ENCODE measurements at places on chromosomes 13 and 19. TPM values are rescaled to one million over a fixed set of nuclear protein-coding genes. Genes with fewer than 3 reads are reported as not detected.

The CLEC11A gene
- total RNA-seq, result 25.4 TPM

The SPINT2 gene
- 3.5 TPM for total RNA-seq

The SHC2 gene
- 0.43 TPM for total RNA-seq

The FCER2 gene
- total RNA-seq, result not detected

DNA sequence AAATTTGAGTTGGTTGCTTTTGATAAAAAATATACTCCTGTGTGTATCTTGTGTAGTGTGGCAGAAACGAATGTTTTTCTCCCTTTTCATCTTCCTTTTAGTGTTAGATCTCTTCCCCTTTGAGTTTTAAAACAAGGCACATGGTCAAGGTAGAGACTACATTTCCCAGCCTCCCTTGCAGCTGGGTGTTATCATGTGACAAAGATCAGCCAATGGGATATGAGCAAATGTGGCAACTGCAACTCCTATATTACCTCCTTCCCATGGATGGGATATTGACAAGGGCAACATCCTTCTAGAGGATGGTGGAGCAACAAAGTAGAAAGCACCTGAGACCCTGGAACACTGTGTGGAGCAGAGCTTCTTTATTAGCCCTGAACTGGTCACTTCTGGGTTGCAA is 42.4 kb downstream of the ADGRE3 start:
- DNase-seq, result peak; percentile 19

DNA sequence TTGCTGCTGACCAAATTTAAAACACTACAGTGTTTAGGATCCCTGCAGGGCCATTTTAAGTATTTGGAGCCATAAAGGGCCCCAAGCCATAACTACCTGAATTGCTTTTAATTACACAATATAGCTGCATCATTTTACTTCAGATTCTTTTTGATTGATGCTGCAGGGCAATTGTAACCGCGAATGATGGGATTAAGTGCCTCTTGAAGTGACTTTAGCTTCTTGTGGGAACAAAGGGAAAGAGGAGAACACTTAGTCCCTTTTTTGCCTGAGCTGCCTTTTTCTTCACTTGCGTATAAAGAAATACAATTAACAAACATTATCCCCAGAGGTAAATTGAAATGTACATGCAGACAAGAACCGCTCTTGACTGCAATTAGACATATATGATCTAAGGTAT is 228.5 kb downstream of the ZIC5 start:
- DNase-seq, result no peak

GRCh38 chr19:29216021-29216420 is 3.1 kb upstream of the UQCRFS1 start:
- DNase-seq, result peak; percentile 3

Data from fibroblast of villous mesenchyme (primary cell).